ENCODE measurements at places on chromosomes 5 and 9.

- no peak for DNase-seq
Observed at GRCh38 chr5:78354066-78354670, 6.2 kb upstream of the SCAMP1 start.

GRCh38 chr5:141669520-141669919 is 12.5 kb downstream of the ARAP3 start:
- no peak for DNase-seq

- no peak for DNase-seq
Observed at GRCh38 chr9:98218562-98219363, 26.3 kb upstream of the CORO2A start.

DNA sequence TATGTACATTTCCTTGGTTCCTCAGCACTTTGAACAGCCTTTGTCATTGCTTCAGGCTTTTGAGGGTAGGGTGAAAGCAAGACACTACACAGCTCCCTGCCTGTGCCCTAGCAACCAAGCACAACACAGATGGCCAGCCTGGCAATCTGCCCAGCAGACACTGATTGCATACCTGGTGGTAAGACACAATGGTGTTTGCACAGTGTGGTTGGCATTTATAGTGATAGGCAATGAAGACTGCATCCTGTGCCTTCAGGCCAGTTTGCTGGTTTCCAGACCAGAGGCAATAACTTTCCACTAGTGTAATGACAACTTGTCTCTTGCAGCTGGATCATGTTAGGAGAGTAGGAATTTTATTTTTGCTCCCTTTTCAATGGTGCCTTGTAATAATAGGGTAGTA is 144.5 kb upstream of the TNC start:
- DNase-seq, result peak; percentile 4

- DNase-seq, result no peak
Observed at GRCh38 chr5:111461255-111461671, 51.1 kb downstream of the STARD4 start.

- no peak for DNase-seq
Observed at GRCh38 chr9:94919376-94920098, 193.0 kb downstream of the AOPEP start.

- no peak for DNase-seq
Observed at GRCh38 chr5:83919071-83920041, 198.7 kb upstream of the HAPLN1 start.

DNA sequence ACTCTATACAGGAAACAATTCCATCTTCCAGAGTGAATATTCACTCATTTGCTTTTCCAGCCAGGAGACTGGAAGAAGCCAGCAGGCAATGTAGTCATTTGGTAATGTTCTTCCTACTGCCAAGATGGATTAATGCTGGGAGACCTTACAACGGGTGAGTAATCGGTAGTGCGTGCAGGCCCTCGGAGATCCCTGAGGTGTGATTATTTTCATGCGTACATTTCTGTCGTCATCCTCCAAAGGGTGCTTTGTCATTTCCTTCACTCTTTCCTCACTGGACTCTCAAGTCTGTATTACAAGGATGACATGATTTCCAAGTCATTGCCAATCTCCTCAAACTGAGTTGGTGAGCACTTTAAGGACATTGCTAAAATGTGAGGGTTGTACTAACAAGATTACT is 263.5 kb downstream of the CWC27 start:
- DNase-seq, result no peak

DNA sequence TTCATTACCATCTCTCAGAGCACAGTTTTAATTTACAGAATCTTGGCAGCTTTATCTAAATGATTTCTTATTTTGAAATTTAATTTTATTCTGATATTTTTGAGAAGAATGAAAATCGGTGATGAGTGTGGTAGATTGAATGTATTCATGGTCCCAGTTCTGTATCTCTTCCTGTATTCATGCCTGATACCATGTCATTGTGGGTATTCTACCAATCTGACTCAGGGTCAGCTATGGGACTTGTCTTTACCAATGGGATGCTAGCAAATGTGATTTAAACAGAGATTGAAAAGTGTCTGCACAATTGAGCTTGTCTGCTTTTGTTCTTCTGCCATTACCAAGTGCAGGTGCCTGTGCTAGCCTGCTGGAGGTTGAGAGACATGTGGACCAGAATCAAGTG is 17.8 kb upstream of the ZNF618 start:
- no peak for DNase-seq

DNA sequence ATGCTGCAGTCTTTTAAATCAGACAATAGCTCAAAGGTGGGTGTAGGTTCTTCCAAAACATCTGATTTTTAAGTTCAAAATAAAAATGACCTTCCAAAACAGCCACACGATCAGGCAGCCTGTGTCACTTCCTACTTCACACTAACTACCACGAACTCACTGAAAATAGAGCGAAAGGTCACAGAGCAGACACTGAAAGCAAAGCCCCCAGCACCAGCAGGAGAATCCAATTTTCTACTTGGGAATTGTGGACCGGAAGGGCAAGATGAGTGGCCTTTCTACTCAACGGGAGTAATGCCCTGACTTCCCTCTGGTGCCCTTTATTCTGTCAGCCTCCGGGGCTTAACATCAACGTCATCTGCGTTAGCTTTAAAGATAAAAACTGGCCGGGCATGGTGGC is 107.8 kb upstream of the FAM120A start:
- no peak for DNase-seq

DNA sequence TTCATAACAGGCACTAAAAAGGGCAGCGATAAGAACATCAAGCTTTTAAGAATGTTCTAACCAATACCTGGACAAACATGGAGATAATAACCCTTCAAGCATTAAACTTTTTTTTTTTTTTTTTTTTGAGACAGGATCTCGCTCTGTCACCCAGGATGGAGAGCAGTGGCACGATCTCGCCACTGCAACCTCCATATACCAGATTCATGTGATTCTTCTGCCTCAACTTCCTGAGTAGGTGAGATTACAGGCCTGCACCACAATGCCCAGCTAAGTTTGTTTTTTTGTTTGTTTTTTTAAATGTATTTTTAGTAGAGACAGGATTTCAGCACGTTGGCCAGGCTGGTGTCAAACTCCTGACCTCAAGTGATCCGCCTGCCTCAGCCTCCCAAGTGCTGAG is 14.7 kb upstream of the ENC1 start:
- no peak for DNase-seq

GRCh38 chr5:123178683-123179082 is 89.6 kb downstream of the PRDM6 start:
- DNase-seq, result no peak
